Amniotic epithelial cell (primary cell): ENCODE measurements at places on chromosomes 1 and 21.
A peak's percentile ranks its signal among the peaks of the same experiment; 100 is the strongest.

DNA sequence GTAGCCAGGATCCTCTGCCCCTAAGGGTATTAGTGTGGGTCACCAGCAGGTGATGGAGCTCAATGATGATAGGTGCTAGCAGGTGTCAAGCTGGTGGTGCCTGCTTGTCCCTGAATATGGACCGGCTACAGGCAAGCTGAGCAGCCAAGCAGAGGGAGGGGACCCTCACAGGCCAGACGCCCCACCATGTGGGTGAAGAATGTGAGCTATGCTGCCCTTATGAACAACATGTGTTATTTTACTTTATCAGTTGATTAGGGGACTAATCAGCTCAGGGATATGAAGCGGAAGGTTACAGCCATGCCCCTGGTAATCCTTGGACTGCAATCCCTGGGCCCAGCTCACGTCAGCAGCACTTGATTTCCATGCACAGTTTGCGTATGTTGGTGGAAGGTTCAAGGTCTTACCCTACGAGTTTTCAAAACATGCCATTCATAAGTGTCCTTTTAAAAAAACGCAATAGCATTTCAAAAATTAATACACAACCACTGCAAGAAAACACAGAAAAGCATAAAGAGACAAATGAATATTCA is 106.0 kb downstream of the CDC7 start:
- DNase-seq: no peak

GRCh38 chr1:12601700-12602658 is 16.0 kb downstream of the DHRS3 start:
- DNase-seq: peak; percentile 88

DNA sequence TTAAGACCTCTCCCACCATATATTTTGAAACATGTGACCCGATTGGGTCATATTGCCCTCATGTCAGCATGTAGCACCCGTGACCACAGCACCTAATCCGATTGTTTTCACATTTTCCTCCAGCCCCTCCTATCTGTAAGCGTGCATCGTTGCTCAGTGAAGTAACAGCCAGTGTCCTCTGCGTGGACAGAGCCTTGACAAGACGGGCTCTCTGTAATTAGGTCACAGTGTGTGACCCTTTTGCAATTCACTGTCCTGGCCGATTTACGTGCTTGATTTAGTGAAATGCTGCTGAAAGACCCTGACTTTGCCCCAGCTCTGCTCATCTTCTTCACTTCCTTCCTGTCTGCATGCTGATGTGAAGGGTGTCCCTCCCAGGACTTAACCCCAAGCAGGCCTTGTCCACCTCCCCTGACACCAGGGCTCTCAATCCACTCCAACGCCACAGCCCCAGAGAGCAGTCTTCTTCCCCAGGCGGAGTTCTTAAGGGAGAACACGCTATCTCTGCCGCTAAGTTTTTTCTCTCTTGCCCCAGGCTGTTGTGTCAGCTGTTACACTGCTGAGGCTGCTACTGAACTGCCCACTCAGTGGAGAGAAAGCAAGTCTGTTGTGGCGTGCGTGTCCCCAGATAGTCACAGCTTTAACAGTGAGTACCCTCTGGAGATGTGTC is 19.4 kb downstream of the URB2 start:
- no peak for DNase-seq

DNA sequence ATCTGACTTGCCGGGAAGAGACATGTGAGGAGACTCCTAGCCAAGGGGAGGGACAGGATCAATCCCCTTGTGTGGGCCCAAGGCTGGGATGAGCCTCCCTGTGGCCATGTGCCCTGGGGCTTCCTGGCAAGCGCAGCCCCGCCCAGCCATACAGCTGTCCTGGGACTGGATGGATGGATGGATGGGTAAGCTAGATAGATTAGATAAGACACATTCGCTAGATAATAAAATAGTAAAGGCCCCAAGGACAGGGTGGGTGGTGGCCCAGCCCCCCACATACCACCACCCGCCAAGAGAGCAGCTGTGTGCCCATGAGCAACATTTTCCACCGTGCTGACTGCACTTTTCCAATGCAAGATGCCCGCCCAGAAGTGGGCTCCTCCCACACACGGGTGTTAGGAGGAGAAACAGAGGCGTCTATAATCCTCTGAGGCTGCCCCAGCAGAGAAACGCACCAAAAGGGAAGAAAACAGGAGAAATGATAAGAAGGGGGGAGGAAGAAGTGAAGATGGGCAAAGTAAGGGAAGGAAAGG is 25.1 kb downstream of the ZBTB17 start:
- DNase-seq: peak; percentile 90

- DNase-seq: no peak
These were observed 13.9 kb downstream of the SSR2 start for GRCh38 chr1:156006666-156007376.

- DNase-seq: no peak
These were observed 96.3 kb upstream of the RALGPS2 start for GRCh38 chr1:178628637-178629251.

DNA sequence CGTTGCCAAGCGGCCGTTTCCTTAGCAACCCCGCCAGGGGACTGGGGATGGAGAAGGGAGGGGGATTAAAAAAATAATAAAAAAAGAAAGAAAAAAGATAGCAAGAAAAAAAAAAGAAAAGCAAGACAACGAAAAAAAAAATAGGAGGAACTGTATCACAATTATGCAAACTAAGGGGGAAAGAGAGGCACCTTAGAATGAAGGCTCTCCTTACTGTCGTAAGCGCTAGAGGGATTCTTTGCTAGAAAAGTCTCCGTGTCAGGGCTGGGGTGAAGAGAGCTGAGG is 625 bp upstream of the NEGR1 start:
- DNase-seq: no peak

DNA sequence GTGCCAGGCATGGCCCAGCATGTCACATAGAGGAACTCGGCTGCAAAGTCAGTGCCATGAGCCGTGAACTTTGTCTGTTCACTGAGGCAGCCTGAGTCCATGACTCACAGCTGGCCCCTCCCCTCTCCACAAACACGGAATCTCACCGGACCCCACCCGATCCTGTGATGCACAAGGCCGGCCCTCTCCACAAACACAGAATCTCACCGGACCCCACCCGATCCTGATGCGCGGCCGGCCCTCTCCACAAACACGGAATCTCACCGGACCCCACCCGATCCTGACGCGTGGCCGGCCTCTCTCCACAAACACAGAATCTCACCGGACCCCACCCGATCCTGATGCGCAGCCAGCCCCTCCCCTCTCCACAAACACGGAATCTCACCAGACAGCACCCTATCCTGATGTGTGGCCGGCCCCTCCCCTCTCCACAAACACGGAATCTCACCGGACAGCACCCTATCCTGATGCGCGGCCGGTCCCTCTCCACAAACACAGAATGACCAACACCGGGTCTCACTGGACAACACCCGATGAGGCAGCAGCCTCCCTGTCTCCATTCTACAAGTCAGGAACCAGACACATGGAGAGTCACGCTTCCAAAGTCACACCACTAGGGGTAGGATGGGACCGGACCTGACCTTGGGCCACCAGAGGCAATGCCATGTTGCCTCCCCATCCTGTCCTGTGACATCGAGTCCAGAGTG is 39.6 kb upstream of the GPR153 start:
- DNase-seq: no peak

- DNase-seq: no peak
These were observed 15.0 kb downstream of the SMYD2 start for GRCh38 chr1:214295934-214296333.

- DNase-seq: no peak
These were observed 81.4 kb upstream of the TLR5 start for GRCh38 chr1:223224465-223224864.
